ENCODE measurements at places on chromosomes 1 and 21.

DNA sequence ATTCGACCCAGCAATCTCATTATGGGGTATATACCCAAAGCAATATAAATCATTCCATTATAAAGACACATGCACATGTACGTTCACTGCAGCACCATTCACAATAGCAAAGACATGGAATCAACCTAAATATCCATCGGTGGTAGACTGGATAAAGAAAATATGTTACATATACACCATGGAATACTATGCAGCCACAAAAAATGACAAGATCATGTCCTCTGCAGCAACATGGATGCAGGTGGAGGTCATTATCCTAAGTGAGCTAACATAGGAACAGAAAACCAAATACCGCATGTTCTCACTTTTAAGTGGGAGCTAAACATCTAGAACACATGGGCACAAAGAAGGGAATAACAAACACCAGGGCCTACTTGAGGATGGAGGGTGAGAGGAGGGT lies 115.5 kb downstream of the PTPN14 start:
- no peak for DNase-seq

DNA sequence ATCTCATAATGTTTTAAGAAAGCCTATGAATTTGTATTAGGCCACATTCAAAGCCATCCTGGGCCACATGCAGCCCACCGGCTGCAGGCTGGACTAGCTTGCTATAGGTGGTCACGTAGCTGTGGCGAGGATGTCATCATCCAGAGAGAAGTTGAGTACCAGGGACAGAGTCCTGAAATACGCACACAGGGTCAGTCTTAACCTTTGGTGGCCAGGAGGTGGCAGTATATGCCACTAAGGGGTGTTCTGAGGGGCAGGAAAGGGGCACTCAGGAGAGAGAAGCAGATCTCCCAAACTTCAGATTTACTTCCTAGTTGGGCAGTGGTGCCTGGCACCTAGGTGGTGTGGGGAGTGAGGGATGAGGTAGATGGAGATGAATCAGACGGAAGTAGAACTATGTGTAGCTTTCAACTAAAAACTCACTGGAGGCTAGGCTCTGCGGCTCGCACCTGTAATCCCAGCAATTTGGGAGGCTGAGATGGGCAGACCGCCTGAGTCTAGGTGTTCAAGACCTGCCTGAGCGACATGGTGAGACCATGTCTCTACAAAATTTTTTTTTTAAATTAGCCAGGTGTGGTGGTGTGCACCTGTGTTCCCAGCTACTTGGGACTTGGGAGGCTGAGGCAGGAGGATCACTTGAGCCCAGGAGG lies 16.3 kb upstream of the CDK18 start:
- DNase-seq = peak; percentile 52

DNA sequence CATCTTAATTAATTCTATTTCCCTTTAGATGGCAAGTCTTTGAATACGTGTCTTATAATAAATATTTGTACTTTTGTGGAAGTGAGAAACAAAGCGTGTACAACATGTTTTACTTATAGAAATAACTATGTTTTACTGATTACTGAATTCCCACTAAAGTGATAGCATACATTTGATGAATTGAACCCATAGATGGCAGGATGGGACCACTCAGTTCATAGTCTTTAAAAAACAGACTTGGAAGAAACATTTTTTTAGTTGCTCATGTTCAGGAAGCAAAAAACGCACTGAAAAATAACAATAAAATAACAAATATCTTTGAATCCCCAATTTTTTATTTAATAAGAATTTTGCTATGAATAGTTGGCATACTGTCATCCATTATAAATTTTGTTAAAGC lies 507.1 kb upstream of the ZRANB2 start:
- no peak for DNase-seq

DNA sequence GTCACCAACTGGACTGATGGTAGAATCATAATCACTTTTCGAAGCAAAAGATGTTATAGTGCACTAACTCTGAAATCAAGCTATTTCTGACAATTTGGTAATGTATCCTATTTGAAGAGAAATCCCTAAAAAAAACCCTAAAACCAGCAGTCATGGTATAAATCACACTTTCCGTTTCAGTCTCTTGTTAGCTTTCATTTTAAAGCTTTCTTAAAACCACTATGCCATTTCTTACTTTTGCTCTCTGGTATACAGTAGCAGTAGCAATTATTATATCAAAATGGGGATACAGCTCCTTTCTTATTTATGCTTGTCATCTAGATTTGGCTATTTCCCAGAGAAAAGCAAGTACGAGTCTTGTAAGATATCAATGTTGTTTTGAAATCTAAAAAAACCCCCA lies 323.3 kb downstream of the KCTD3 start:
- DNase-seq = no peak

- no peak for DNase-seq
Measured at GRCh38 chr1:78411707-78412106, 79.1 kb upstream of the PTGFR start.

DNA sequence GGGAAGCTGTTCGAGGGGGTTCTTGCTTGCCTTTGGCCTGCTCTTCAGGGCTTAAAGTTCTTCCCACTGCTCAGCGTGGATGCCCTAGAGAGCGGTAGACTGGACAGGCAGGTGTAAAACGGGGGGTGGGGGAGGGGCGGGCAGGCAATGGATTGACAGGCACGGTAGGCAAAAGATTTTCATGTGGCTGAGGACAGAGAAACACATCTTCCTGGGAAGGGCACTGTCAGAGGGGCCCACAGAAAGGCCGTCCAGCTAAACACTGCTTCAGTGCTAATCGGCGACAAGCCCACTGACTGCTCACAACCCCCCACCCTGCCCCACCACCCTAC lies 412 bp downstream of the ABCA4 start:
- no peak for DNase-seq

DNA sequence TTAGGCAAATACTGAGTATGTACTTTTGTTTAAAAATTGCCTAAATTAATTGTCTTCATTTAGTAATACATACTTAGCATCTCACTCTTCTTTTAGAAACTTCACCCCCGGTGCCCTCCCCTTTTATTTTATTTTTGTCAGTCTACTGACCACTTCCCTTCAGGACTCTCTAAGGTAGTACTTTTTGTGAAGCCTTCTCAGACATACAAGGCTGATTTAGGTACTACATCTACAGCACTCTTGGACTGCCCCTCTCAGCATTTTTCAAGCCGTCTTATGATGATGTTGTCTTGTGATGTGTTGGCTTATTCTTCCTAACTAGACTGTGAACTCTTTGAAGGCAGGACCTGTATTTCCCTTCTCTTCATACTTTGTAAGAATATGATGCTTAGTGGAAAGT lies 24.7 kb downstream of the RPS6KC1 start:
- DNase-seq = no peak

- no peak for DNase-seq
Measured at GRCh38 chr1:11924334-11925195, 1.7 kb downstream of the KIAA2013 start.

GRCh38 chr1:162688931-162689330 lies 56.7 kb downstream of the DDR2 start:
- DNase-seq = no peak

DNA sequence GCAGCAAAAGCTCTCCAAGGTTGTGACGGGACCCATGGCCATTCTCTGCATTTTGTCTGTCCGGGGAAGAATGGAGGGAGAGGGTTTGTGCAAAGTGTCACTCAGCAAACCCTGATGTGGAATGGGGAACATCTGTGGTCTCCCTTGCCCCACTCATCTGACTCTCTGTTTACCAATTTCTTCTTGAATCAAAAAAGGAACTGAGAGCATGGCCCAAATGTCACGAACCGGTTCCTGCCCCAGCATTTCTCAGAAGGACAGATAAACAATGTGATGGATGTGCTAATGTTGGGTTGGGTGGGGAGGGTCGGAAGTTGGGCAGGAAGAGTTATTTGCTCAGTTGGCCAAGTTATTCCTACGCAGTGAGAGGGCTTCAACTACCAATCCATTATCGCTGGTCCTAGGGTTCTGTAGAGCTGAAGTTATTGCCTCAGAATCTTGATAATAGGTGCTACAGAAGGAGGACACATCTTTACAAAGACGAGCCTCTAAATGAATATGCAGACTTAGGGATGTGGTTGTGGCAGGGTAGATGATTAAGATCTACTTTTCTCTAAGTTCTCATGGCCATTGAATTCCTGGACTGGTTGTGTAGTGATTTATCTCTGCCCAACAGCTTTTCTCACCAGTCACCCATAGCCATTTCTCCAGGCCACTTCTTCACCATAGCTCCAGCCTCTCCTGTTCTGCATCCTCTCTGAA lies 9.6 kb upstream of the DUSP12 start:
- no peak for DNase-seq

DNA sequence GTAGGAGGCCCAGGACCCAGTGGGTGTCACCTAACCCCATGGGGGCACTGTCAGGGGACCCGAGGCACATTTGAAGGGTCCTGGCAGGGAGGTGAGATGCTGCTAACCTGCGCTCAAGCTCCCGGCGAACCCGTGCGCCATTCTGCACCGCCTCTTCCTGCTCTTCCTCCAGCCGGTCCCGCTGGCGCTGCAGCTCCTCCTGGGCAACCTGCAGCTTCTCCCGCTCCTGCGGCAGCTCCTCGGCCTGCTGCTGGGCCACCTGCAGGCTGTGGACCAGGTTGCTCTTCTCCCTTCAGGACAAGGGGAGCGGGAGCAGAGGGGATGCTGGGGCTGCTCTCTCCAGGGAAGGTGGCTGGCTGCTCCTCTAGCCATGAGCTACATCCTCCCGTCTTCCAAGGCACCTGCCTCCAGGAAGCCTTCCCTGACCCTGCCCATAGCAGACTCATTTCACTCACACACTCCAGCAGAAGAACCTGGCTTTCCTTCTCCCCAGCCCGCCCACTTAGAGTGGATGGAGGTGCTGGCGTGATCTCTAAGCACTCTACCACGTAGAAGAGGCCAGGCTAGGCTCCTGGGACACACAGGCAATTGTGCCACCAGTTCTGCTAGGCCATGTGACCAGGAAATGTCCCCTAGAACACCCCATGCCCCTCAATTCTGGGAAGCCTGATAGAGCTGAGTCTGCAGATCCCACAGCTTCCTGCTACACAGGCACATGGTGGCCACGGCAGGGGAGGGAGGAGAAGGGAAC lies 15.2 kb upstream of the NBPF1 start:
- peak; percentile 64 for DNase-seq
